ENCODE measurements at places on chromosomes 3 and 15.

DNA sequence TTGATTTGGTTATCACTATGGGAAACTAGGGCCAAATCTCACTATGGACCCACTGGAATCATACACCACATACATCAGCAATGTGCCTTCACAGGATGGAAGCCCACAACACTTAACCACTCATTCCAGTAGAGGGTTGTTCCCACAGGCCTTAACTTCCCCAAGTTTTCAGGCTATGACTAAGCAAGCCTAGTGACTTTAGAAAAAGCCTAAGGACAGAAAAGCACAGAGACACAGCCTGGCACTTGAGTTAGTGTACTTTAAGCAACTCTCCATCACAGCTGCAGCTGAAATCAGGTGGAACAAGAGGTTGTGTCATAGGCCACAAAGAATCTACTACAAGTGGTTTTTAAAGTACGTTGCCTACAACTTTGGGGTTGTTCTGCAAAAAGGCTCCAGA, 128.7 kb downstream of the LRRN1 start:
- DNase-seq = no peak

- DNase-seq = peak; percentile 34
Measured at GRCh38 chr15:73052653-73053397, 562 bp downstream of the NEO1 start.

- no peak for DNase-seq
Measured at GRCh38 chr3:45611628-45612081, 17.1 kb downstream of the LIMD1 start.

GRCh38 chr15:62612771-62613170, 429.8 kb upstream of the TPM1 start:
- DNase-seq = no peak

GRCh38 chr15:58518626-58519025, 86.8 kb downstream of the LIPC start:
- DNase-seq = no peak

GRCh38 chr3:196050597-196050996, 31.3 kb downstream of the TFRC start:
- no peak for DNase-seq

GRCh38 chr15:63600001-63600615, 2.9 kb downstream of the FBXL22 start:
- DNase-seq = no peak

- no peak for DNase-seq
Measured at GRCh38 chr15:63530752-63531299, 26.4 kb downstream of the USP3 start.

- DNase-seq = no peak
Measured at GRCh38 chr3:177610262-177610661, 413.0 kb upstream of the TBL1XR1 start.

GRCh38 chr3:114615523-114616085, 321.8 kb downstream of the TIGIT start:
- no peak for DNase-seq

- DNase-seq = no peak
Measured at GRCh38 chr15:55222588-55222987, 25.8 kb upstream of the RSL24D1 start.

DNA sequence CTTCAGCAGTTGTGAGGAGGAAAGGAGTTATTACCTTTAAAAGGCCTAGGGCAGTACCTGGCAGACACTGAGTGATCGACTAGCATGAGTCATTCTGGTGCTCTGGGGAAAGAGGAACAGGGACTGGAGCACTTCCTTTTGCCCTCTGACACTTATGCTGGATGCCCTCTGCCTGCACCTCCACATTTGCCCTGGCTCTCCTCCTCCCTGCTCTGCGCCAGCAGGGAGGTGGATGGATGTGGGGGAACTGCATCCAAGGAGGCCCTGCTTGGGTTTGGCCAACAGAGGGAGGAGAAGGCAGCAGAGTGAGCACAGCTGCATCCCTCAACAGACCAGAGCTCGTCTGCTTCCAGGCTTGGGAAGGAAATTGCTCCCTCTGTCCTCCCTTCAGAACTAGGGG, 75.0 kb downstream of the SEMA5B start:
- no peak for DNase-seq

DNA sequence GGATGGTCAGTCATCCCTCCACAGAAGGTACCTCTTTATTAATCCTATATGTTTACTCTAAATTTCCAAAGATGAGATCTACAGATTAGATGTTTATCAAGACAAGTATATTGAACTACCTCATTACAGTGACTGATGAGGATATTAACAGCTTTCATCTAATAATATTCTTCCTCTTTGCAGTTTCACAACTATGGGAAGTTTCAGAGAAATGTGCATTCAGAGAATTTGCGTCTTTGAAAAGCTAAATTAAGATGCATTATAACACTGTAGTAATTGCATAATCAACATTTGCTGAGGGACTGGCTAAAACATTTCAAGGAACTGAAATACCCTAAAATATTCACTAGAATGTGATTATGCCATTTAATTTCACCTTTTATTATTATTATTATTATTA, 46.7 kb downstream of the MCF2L2 start:
- DNase-seq = no peak

DNA sequence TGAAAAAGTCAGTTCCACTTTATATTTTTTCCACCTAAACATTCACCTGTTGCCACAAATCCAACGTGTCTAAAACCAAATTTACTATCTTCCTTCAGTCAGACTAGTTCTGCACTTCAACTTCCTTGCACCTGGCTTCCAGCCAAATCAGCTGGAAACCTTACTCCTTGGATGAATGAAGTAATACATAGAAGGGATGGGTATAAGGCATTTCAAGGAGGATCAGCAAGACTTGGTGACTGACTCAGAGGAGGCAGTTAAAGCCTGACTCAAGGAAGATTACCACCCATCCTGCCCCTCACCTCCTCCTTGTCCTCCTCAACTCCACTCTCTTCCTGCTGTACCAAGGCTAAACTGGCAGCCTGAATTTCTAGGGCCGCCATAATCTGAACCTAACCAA, 37.1 kb downstream of the QTRT2 start:
- no peak for DNase-seq

DNA sequence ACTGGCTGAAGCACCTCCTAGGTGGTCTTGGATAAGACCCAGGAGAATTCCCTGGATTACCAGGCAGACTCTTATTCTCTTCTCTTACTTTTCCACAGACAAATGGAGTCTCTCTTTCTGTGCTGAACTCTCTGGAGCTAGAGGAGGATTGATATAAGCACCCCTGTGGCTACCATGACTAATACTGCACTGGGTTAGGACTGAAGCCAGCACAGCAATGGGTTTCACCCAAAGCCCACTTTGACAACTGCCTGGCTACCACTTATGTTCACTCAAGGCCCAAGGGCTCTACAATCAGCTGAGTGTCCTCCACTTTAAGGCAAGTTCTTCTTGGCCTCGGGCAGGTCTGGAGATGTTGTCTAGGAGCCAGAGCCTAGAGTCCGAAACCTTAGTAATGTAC, 225.5 kb downstream of the DIPK2A start:
- no peak for DNase-seq

GRCh38 chr3:175343946-175344345, 484.8 kb downstream of the NAALADL2 start:
- no peak for DNase-seq

- no peak for DNase-seq
Measured at GRCh38 chr3:106635271-106635670, 742.0 kb upstream of the CCDC54 start.

GRCh38 chr3:98705694-98706093, 57.4 kb upstream of the ST3GAL6 start:
- DNase-seq = no peak

DNA sequence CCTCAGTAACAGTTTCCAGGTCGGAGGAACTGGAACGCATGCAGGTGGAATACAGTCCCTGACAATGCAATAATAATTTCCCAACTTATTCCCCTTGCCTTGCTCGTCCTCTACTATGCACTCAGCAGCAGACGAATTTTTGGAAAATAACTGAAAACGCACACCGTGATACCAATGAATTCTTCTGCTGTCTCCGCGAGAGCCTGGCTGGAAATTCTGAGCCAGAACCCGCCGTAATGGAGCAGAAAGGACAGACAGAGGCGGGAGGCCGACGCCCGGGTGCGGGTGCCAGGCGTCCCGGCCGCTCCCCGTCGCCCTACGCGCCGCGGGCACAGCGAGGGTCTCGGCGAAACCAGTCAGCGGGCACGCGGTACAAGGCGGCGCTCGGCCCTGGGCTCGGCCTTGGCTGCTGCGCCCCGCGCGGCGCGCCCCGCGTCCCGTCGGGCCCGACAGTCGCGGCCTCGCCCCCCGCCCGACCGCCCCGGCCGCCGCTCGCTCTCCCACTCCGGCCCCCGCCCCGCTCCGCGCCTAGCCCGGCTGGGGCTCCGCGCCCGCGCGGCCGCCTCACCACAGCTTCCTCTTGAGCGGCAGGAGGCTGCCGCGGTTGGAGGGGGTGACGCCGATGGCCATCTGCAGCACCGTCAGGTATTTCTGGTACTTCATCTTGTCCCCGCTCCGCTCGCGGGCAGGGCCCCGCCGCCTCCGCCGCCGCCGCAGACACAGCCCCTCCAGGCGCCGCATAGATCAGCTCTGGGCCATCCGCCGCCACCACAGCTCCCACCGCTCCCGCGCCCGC, 114.5 kb upstream of the GOLGA8J start:
- DNase-seq = no peak

GRCh38 chr3:44468572-44469520, 8.6 kb downstream of the ZNF445 start:
- no peak for DNase-seq

DNA sequence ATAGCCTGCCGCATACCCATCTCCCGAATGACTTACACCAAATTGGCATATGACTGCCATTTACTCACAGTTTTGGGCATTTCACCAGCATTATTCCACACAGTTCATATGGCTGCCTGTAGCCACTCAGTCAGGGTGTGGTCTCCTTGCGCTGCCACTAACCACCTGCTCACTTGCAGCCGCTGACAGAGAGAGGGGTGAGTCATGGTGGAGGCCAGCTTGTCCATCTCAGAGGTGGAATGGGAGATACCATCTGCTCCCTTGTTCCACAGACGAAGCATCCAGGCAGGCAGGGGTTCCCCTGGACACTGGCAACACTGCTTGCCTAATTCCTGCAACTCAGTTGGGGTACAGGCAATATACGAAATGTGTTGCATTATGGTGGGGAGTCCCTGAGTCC, 15.6 kb downstream of the CCRL2 start:
- peak; percentile 8 for DNase-seq

- DNase-seq = peak; percentile 11
Measured at GRCh38 chr3:80050826-80051601, 283.2 kb upstream of the ROBO1 start.

DNA sequence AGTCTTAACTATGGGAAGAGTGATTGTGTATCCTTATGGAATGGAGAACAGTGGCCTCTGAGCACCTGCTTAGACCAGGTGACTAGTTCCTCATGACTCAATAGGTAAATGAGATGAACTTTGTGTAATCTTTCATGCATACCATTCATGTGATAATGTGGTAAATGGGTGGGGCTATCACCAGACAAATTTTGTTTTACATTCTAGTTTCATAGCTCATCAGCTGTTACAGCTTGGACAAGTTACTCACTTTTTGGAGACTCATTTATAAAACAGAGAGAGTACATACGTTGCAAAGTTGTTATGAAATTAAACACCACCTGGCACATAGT, 103.7 kb upstream of the TGFBR2 start:
- no peak for DNase-seq

DNA sequence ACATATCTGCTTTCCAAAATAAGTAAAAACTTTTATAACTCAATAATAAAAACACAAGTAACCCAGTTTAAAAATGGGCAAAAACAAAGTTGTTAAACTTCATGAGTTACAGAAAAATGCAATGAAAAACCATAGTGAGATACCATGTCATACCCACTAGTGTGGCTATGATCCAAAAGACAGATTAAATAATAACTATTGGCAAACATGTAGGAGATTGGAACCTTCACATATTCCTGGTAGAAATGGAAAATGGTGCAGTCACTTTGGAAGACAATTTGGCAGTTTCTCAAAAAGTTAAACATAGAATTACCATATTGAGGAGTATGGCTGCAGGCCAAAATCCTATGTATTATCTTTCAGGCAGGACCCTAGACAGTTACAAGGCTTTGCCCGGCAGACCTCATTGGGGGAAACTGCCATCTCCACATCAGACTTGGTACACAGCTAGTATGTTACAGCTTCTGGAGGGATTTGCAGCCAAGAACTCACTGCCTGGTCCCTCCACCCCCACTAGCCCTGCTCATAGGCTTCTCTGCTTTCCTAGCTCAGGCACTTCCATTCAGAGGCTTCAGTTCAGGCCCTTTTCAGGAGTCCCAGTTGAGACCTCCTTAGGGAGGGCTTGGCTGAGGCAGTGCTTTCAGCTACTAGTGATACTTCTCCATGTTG, 147.8 kb downstream of the NEK10 start:
- no peak for DNase-seq

DNA sequence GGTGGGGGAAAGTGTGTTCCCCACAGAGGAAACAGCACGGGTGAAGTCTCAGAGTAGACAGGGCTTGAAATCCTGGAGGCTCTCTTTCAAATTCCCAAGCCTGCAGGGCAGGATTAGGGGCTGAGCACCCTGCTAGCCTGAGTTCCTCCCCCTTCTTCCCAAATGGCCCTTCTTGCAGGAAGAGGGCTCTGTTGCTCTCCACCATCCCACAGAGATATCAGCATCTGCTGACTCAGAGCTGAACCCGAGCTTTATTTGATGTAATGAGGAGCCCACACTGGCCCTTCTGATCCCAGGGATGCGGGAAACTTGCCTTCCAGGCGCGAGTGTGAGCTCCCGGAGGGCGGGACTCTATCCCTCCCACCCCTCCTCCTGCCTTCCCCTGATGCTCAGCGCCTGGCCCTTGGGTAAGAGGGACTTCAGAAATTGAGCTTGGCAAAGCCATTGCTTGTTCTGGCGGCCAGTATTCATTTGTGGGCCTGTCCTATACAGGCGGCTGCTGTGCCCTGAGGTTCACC, 1.4 kb upstream of the STRA6 start:
- peak; percentile 38 for DNase-seq

GRCh38 chr3:107124885-107125284, 252.4 kb upstream of the CCDC54 start:
- DNase-seq = no peak

DNA sequence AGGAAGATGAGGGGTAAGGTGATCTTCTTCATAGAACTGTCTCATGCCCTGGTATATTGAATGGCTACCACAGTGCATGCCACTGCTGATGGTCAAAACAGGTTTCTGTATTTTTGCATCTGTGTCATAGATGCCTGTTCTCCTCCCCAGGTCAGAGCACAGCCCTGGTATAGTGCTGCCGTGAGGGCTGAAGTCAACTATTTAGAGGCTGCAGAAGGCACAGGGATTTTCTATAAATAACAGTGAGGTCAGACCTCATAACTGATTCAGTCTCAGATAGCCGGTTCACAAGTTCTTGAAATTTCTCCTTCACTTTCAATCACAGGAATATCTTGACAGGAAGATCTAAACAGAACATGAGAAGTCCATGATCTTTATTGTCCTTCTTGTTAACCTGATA, 99.2 kb upstream of the NUDT16 start:
- no peak for DNase-seq

All from NCI-H510A (cell line).